ENCODE measurements at places on chromosomes 1 and 21. TPM values are rescaled to one million over a fixed set of nuclear protein-coding genes. Genes with fewer than 3 reads are reported as not detected.

DNA sequence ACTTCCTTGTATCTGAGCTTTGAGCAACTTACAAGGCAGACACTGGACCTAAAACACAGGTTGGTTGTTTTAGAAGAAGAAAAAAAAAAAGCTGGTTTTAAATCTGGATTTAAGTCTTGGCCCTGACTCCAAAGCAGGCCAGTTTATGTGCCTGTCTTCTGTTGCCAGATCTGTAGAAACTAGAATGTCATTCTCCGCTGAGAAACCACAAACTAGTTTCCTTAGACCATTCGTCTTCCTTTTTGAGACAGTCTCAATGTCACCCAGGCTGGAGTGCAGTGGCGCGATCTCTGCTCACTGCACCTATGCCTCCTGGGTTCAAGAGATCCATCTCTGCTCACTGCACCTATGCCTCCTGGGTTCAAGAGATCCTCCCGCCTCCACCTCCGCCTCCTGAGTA is 33.9 kb downstream of the APP start:
- DNase-seq, result no peak

DNA sequence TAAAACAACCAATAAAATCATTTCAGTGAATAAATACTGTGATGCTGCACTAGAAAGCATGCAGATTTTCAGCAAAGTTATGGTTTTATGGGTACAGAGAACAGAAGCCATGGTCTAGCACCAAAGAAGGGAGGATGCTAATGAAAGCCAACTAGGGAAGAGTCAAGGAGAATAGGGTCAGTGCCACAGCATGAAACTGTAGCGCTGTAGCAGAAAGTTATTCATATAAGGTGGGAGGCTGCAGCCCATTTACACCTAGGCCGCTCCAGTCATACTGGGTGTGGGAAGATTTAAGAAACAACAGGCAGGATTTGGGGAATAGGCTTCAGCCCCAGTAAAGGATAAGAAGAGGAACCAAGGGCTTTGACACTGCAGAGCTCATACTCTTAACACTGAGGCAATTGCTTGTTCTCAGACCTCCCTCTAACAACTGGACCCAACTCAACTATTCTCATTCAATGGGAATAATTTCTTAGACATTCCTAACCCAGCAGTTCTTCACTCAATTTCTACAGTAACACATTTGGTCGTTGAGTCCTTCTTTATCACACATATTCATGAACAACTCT is 4.4 kb downstream of the IFI16 start:
- DNase-seq, result no peak

- DNase-seq, result peak; percentile 50
Measured at GRCh38 chr1:206114692-206115640, 2.2 kb downstream of the AVPR1B start.

DNA sequence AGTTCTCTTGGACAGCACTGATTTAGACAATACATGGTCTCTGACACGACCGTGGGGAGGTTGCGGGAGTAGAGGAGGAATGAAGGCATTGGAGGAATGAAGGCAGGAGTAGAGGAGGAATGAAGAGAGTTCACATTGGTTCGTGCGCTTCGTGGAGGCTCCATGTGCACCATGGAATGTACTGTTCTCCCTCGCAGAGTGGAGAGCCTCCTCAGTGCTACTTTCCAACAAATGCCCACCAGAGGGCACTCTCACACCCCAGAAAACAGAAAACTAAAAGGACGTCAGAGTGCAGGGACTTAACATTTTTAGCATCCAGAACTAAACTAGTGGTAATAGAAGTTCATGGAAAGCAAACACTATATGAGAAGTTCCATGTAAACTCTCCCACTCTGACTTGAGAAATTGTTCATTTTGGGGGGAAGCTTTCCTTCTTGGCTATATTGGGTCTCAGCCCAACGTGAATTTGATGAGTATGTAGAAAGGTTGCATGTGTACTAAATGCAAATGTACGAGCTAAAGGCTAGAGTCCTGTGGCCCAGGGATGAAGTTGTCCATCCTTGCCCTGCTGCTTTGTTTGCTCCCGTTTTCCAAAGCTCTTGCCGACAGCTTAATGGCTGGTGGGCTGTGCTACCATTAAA is 211.6 kb downstream of the LMX1A start:
- peak; percentile 72 for DNase-seq

GRCh38 chr1:182493063-182493462 is 43.1 kb downstream of the RGSL1 start:
- DNase-seq, result no peak

GRCh38 chr1:11668516-11668915 is 4.5 kb downstream of the FBXO6 start:
- DNase-seq, result no peak

DNA sequence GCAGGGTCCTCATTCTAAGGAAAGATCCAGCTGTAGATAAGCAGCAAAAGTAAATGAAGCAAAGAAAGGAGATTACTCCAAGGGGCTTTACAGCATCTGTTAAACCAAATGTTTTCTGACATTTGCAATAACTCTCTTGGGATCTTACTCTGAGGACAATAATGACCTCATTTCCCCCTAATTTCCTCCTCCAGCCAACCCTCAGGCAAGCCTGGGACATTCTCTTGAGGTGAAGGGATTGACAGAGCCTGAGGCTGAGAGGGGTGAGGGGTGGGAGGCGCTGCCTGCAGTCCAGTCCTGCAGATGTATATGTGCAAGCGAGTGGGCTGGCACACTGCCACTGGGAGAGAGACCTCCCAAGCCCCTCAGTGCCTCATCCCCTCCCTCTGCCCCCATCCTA is 40.5 kb upstream of the NEK2 start:
- DNase-seq, result no peak

DNA sequence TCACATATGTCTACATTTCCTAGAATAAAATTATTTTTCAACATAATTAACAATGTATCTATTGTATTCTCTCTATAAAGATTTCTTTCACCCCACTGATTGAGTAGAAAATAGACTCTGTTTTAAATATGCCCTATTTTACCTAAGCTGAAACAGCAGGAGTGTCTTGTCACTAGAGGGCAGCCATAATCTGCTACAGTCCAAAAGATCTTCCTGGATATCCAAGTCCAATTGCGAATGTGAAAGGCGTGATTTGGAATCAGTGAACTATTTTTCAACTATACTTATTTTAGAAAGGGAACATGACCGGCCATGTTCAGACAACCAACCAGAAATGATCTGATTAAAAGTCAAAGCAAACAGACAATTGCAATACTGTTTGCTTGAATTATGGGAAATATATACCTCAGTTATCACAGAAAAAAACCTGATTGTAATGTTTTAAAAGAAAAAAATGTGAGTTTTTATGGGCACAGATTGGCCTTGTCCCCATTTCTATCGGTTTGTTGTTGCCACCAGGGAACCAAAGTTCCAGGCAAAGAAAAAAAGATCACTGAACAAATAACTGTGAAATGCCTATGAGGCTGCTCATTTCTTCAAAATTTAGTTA is 1211.0 kb upstream of the ADGRL4 start:
- DNase-seq, result peak; percentile 74

DNA sequence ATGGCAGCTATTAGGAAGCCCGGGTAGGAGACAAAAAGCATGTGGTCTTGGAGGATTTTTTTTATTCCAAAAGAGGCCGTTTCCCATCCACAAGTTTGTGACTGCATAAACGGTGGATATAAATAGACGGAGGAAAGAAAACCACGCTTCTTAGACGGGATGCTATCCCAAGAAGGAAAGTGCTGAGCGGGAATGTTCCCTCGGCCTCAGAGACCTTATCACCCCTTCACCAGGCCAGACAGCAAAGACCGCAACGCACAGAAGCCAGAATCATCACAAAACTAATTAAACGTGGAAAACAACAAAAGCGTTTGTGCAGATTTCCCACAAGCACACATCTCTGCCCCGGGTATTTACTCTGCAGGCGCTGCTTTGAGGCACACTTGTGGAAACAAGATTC is 43.2 kb downstream of the HLCS start:
- no peak for DNase-seq

DNA sequence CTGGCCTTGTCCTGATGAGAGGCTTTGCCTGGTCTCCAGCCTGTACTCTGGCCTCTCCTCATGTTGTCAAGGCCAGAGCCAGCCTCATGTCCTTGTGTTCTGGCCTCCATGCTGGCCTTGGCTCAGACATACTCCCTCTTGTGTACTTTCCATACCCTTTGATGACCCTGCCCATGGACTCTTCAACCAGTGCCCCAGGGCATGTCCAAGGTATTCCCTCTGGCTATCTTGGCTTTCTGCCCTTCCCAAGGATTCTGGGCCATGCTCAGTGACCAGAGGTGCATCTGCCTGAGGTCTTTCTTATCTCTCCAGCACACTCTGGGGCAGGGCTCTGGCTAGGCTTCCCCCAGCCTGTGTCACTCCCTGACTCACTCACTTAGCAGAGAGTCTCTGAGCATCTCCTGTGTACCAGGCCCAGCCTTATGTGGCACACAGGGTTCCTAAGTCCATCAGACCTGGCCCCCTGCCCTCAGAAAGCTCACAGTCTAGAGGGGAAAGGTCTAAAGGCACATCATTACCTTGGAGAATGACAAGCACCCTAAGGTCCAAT is 141.4 kb upstream of the GRIK3 start:
- DNase-seq, result no peak

DNA sequence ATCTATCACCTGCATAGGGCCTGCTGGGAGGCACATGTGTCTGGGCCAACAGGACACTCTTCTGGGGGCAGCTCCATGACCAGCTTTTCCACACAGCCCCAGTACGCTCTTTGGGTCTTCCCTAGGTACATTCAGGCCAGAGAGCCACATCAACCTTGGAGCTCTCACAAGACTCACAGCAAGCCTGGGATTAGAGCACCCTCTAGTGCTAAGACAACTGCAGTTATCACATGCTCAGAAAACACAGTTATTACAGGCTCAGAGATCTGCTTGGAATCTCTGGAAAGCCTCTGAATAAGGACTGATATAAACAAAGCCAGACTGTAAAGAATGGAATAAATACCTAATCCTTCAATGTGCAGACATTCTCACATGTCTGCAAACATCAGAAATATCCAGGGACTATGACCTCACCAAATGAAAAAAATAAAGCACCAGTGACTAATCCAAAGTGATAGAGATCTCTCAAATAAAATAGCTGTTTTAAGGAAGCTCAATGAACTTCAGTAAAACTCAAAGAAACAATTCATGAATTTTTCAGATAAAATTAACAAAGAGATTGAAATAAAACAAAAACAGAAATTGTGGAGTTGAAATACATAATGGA is 563.9 kb upstream of the NR5A2 start:
- DNase-seq, result peak; percentile 80

GRCh38 chr1:180221462-180221861 is 8.6 kb upstream of the LHX4 start:
- DNase-seq, result no peak

- DNase-seq, result peak; percentile 79
Measured at GRCh38 chr1:222777977-222778376, 36.9 kb upstream of the DISP1 start.

- DNase-seq, result no peak
Measured at GRCh38 chr1:16015491-16015890, 2.4 kb downstream of the HSPB7 start.

DNA sequence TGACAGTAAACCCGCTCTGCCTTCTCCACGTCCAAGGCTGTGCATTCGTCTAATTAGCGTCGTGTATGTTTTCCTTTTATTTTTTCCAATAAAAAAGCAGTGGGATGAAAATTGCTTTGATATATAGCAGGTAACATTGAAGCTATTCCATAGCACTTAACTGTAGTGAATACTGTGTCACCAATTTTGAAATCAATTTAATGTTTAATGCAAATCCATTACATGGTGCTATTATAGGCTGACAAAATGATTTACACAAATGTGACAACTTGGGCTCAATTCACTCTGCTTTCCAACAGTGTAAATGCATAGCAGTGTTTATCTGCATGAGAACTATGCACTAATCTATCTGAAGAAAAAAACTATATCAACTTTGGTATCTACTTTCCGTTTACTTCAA is 264.8 kb downstream of the TM2D1 start:
- DNase-seq, result no peak

Gene OR2M3
- not detected for total RNA-seq

Gene KCNE2
- not detected for total RNA-seq

Gene VWA5B1
- total RNA-seq, result not detected

Gene TAL1
- total RNA-seq, result 0.08 TPM

Gene TBX19
- not detected for total RNA-seq

Gene CHML
- 2.8 TPM for total RNA-seq

Gene SAMSN1
- total RNA-seq, result not detected

Gene NCMAP
- not detected for total RNA-seq

Gene ERICH3
- total RNA-seq, result not detected

All from fibroblast of the aortic adventitia (primary cell).